ENCODE measurements at places on chromosomes 16 and 17.

DNA sequence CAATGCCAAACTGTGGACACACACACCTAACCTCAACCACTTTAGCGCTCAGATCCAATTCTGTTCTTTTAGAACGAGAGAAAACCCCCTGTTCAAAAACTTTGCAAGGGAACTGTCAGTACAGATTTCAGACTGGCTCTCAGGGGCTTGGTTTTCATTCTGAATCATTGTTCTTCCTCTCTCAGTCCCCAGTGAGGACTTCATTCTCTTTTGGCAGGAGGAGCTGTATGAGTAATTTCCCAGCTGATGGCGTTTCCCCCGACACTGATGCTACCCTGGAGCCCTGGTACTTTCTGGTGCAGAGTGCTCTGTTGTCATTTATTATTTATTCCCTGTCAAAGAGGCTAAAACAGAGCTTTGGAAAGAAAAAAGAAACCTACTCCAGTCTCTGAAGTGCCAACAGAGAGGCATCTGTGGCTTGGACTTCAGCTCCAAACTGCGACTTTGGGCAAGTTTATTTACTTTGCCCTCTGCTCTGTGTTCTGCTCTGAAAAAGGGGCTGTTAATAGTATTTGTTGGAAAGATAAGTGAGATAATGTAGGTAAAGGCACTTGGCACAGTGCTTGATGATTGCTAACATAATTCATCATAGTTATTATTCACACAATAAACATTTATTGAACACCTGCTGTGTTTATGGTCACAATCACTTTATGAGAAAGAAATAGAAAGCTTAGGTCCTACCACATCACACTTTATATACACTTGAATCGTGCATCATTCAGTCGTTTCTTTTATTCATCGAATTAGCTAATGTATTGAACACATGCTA, 28.3 kb downstream of the ETV4 start:
- peak; percentile 54 for DNase-seq

- DNase-seq, result peak; percentile 81
Observed at GRCh38 chr16:19886073-19886941, 1.7 kb upstream of the GPRC5B start.

DNA sequence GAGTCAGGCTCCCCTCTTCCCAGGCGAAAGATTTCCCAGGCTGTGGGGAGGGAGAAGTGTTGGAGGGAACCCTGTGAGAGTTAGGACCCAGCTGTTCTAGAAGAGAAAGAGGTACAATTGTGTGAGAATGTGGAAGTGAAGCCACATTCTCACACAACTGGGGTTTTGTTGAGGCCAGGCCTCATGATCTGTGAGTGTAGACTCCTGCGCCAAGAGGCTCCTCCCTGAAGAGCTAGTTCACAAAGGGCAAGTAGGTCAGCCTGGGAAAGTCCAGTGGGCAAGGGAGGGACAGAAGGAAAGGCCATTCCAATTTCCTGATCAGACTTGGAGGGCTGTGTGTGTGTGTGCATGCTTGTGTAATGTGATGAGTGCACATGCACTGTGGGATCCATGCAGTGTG, 15.2 kb downstream of the CD300LF start:
- DNase-seq, result no peak

- no peak for DNase-seq
Observed at GRCh38 chr16:72468582-72468981, 296.6 kb upstream of the PMFBP1 start.

DNA sequence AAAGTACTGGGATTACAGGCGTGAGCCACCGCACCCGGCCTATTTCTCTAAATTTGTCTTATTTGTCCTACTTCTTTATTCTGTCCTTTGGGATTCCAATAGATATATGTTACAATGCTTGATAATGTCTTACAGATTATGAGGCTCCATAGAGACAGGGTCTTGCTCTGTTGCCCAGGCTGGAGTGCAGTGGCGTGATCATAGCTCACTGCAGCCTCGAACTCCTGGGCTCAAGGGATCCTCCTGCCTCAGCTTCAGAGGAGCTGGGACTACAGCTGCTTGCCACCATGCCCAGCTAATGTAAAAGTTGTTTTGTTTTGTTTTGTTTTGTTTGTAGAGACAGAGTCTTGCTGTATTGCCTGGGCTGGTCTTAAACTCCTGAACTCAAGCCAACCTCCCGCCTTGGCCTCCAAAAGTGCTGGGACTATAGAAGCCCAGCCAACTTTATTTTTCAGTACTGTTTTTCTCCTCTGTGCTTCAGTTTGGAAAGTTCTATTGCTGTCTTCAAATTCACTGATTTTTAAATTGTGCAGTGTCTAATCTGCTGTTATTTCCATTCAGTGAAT, 10.3 kb downstream of the ANKRD13B start:
- DNase-seq, result no peak

DNA sequence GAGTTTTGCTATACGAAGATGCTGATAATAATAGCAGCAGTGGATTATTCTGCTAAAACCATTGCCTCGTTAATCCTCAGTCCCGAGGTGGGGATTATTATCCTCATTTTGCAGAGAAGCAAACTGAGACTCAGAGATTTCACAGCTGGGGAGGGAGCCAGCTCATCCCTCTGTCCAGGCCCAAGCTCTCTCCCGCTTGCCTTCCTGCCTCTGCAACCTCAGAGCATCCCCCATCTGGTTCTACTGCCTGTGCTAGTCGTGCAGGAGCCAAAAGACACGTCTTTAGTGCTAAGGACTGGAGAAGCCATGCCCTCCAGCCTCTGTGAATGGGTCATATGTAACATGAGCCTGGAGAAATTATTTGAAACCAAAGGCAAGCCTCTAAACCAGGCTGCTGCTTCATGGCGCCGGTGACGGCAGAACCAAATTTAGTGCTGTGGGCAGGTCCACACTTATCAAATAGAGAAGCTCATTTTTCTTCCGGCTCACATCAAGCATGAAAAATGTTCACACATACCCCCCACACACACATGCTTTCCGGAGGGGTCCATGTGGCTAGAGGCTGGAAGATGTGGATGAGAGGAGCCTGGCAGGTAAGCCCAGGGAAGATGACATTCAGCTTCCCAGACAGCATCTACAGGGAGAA, 13.5 kb downstream of the MAPT start:
- no peak for DNase-seq

DNA sequence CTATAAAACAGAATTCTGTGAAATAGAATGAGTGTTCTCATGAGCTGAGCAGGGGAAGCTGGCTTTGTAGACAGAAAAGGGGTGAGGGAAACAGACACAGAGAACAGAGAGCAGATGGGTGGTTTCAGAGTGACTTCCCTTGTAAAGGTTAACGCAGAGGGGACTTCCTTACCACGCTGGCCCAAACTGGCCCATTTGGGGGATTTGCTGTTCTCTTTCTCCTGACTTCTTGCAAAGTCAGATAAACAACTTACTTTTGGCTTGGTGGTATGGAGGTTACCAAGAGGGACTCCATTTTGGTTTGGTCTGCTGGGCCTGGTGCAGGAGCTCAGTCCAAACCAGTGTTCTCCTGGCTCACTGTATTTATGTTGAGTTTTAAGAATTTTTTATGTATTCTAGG, 48.4 kb downstream of the SEC14L1 start:
- no peak for DNase-seq

DNA sequence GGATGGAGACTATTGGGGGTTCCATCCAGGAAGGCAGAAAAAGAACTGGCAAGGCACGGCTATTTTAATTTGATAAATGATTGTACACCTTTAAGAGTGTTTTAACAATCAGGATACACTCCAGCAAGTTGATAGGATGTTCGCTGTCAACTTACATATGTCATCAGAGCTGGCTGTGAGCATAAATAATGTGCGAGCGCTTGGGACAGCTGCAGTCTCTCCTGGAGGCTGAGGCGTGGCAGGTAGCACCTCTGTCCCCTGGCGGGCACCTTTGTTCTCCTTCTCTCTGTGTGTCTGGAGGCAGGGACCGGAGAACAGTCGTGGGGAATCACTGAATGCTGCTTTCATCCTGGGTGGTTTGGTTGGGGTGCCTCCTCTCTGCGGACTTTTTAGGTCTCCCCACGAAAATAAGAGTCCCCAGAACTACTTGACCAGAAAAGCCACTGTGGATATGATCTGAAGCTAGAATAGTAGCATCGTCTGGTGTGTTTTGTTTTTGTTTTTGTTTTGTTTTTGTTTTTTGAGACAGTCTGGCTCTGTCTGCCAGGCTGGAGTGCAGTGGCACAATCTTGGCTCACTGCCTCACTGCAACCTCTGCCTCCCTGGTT, 9.4 kb downstream of the BAHCC1 start:
- DNase-seq, result no peak

- DNase-seq, result no peak
Observed at GRCh38 chr17:2517539-2517938, 5.9 kb upstream of the METTL16 start.

- peak; percentile 89 for DNase-seq
Observed at GRCh38 chr17:31674305-31674704, 184.7 kb downstream of the COPRS start.

DNA sequence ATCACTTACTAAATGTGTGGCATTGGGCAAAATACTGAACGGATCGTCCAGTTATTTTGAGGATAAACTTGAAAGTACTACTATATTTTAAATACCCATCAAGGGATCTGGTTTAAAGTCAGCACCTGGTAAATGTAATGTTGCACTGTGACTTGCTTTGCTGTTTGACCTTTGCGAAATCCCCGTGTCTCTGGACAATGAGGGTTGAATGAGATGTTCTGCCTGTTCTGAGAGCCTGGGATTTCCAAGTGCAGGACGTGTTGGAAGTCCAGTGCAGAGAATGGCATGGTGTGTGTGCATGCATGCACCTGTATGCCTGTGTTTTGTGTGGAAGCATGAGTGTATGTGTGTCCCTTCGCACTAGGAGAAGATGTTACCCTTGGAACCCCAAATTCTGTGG, 106.6 kb downstream of the N4BP1 start:
- DNase-seq, result no peak

DNA sequence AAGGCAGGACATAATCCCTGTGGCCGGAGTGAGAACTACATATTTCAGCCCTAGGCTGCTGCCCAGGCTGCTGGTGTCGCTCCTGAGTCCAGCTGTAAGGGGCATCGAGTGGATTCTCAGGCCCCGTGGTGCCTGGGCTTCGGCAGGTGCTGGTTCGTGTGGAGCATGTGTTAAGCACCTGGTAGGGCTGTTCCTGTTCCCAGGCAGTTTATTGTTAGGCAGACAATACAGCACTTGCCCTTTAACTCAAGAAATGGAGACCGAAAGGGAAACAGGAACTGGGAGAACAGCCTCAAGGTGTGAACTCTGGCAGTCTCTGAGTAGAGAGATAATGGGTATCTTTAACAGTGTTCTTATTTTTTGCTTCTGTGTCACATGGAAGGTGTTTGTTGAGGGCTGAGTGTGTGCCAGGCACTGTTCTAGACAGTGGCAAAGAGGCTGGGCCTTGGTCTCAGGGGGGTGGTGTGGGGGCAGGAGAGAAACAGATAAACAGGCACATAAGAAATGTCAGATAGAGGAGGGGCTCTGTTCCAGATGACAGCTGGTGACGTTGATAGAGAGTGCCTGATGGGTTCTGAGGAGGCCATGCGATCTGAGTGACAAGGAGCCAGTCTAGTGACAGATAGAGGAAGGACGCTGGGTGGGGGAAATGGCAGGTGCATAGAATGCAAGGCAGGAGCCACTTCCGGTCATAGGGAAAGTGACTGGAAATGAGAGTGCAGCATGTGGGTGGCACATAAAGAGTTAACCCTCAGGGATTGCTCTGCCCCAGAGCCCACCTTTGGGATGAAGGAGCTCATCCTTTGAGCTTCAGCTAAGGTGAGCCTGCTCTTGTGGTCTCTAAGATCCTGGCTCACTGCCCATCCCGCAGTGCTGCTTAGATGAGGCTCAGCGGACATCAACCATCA, 33.8 kb downstream of the EPN2 start:
- no peak for DNase-seq

DNA sequence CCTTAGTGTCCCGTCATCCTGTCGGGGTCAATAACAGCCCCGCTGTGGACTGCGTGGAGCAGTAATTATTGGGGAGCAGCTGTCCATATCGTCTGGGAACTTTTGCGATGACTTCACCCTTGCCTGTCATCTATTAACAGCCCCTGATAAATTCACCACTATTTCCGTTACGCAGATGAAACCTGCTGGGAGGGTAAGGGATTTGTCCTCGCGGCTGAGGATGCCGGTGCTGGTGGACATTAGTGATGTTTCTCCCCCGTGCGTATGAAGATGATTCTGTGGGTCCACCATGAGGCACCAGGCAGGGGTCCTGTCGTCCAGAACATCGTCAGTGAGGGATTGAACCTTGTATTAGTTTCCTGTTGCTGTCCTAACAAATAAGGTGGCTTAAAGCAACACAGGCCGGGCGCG, 1.0 kb downstream of the FLYWCH2 start:
- DNase-seq, result no peak

DNA sequence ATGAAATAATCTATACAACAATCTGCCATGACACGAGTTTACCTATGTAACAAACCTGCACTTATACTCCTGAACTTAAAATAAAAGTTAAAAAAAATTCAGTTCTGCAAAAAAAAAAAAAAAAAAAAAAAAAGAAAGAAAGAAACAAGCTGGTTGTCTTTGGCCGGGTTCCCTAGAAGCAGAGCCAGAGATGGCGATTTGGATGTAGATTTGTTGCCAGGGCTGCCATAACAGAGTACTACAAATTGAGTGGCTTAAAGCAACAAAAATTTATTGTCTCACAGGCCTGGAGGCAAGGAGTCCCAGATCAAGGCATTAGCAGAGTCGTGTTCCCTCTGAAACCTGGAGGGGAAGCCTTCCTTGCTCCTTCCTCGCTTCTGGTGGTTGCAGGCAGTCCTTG, 20.4 kb downstream of the SYT17 start:
- DNase-seq, result no peak

DNA sequence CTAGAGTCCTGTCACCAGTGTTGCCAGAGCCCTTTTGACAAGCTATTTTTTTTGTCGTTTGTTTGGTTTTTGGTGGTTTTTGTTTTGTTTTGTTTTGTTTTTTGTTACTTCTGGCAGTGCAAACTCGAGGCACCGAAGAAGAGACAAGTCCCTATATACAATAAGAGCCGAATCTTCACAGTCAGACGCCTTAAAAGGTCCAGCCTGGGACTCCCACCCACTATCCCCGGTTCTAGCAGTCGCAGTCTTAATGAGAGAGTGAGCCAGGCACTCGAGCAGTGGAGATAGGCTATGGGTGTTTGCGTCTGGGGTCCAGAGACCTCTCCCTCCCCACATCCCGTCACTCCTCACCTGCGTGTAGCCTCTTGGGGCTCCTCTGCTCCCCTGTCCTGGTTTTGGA, 1.9 kb downstream of the OR1F1 start:
- no peak for DNase-seq

- peak; percentile 22 for DNase-seq
Observed at GRCh38 chr17:29049541-29050145, 6.7 kb downstream of the PIPOX start.

DNA sequence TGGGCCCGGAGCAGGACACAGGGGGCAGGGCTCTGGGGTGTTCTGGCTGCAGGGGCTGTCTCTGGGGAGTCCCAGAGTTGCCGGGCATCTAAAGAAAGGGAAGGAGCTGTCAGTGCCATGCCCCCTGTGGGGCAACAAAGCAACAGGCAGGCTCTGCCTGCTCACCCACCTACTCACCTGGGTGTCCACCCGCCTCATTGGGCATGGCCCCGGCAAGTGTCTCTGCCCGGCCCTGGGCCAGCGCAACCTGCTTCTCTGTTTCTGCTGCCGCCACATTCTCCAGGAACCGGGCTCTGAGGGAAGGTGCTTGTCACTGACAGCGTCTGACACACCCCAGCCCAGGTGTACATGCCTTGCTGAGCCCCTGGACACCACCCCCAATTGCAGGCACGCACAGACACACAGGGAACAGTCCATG, 7.3 kb downstream of the TMEM208 start:
- DNase-seq, result no peak

- peak; percentile 54 for DNase-seq
Observed at GRCh38 chr16:15770512-15770911, 86.3 kb downstream of the MYH11 start.
